Vagina (tissue), 2 donors: ENCODE measurements at places on chromosomes 4 and X. TPM values are rescaled to one million over a fixed set of nuclear protein-coding genes. Genes with fewer than 3 reads are reported as not detected.

- no peak for DNase-seq
Measured at GRCh38 chr4:56505269-56506130, at the start of gene ARL9. Gene ARL9, plus strand, starts transcription at chr4:56505791. Its CDS starts 72 bp downstream, at chr4:56505863.

DNA sequence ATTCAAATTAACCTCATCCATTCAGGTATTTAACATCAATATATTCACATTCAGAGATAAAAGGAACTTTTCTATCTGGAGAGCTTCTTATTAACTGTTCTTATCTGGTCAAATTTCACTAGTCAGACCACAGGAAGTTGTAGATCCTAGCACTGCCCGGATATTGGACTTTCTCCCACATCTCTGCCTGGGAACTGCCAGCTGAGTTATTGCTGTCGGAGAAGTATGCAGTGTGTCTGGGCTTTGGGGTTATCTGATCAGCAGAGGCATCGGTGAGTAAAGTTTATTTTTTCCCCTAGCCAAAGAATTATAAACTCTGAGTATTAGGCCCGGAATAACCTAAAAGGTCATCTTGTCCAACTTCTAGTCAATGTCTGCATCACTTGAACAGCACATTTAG is 45.1 kb downstream of the OR13H1 start:
- DNase-seq, result no peak

Gene ATP7A
- total RNA-seq, result 8.1 TPM

Gene ZCCHC12
- 3.7 TPM for total RNA-seq

DNA sequence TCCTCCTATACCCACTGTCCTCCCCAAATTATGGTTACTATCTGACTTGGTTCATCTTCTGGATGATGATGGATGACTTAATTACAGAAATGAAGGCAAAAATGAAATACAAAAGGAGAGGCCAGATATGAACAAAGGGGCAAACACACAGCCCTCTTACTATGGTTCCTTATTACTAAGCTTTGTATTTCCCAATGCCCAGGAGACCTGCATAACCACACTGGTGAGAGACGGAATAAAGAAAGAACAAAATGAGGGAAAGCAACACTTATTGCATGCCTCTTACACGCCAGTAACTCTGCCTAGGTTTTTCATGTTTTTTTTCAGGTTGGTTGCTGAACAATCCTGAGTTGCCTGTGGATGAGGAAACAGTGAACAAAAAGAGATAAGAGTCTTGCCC is 120.5 kb downstream of the SLC10A7 start:
- DNase-seq, result no peak

DNA sequence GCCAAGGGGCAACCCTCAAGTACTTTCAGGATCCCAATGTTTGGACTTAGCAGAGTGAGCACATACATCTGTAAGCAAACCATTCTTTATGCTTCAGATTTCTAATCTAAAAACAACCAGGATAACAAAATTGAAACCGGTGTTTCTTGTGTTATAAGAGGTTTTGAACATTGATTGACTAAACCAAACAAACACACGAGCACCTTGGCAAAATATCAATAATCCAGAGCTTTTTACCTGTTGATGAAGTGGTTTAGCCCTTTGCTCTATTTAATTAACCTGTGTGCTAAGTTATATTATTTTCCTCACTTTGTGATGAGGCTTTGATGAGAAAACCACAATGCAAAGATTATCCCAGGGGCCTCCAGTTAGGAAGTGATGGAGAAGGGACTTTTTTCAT is 255.3 kb upstream of the CXXC4 start:
- no peak for DNase-seq

- no peak for DNase-seq
Measured at GRCh38 chrX:107207089-107207488, 678 bp downstream of the DNAAF6 start.
